HS-5 (cell line): ENCODE measurements at places on chromosomes 7 and 10.

- DNase-seq: no peak
Observed at GRCh38 chr7:146479040-146479439, 362.4 kb downstream of the CNTNAP2 start.

- no peak for DNase-seq
Observed at GRCh38 chr10:95508730-95509129, 52.4 kb downstream of the SORBS1 start.

DNA sequence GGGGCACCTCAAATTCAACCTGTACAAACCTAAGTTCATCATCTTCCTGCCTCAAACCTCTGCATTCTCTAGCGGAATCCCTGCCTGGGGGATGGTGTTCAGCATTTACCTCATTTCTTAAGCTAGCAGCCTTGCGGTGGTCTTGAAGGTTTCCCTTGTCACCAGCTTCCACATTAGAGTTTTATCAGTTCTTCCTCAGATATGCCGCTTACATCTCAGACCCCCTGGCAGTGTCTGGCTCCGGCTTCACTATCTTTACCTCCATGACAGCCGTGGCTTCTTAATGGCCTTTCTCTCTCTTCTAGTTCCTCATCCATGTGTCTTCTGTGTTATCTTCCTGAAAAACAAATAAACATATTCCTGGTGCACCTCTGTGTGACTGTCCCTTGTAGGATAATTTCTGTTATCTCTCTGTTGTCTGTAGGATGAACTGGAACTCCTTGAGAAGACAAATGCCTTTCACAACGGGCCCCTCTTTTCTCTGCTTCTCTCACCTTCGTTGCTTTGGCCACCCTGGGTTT, 101.1 kb upstream of the BMPER start:
- DNase-seq: no peak

DNA sequence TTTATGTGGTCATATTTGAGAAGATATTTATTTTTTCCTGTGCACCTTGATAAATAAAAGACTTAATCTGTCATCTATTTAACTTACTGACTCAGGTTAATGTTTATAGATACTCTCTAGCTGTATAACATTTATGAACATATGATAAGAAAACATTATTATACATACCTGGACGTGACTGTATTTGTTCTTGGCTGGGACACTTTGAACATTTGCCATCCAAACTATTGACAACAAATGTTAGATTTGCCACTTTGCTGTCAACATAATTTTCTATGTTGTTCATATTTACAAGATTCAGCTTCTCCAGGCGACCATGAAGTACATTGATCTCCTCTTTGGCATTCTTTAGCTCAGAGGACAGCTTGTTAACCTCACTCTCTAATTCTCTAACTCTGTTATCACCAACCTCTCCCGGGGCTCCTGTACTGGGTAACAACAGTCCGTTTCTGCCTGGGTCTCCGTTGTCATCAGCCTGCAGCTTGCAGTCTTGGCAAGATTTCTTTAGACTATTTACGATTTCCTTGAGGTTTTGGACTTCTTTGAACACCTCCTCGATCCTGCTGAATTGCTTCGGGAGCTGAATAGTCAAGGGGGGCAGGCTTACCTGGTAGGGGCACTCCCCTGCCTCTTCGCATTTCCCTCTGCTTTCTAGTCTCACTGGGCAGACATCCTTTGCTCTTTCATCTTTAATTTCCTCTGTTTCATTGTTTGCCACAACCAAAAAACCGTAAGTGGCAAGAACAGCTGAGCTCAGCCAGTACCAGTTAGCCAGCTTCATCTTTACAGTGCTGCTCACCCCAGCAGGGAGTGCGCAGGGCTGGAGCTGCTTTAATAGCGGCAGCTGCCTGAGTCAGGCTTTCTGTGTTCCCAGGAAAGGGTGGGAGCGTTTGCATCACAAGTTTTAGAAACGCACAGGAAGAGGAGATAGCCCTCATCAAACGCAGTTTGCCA, at the start of gene FGL2:
Gene FGL2, minus strand, starts transcription at position 807 of the 954 bp plus-strand sequence. Its CDS starts 26 bp downstream, at position 781.
- DNase-seq: no peak

GRCh38 chr7:16786257-16786656, 18.5 kb downstream of the AGR2 start:
- no peak for DNase-seq
